LHCN-M2 (cell line): ENCODE measurements at places on chromosomes 5 and 9. TPM values are rescaled to one million over a fixed set of nuclear protein-coding genes. Genes with fewer than 3 reads are reported as not detected.

CCDC112 gene
- 10.2 and 12.4 TPM in 2 replicates for total RNA-seq

GRCh38 chr5:32790411-32790951 is 79.4 kb downstream of the NPR3 start:
- DNase-seq, result peak; percentile 59

DNA sequence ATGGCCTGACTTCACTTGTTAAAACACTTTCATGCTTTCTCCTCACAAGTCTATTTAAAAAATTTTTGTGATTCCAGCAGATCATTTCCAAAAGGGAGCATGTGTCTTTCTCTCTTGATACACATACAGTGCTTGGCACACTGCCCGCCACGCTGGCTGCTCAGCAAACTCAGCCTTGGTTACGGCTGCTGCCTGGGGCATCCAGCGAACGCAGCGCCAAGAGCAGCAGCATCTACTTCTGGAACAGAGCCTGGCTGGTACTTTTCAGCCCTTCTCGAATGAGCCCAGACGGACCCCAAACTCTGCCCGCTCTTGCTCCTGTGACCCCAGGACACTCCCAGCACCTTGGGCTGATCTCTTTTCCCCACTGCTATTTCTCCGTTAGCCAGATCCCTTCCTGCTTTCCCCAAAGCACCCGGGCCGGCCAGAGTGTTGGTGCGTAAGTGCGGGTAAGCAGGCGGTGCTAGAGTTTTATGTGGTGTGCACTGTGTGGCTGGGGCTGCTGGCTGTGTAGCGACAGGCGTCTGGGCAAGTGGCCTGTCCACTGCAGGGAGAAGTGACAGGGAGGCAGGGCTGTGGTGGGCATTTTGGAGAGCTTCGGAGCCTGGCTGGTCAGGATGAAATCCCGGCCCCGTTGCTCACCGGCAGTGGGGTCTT is 73.2 kb downstream of the SH3PXD2B start:
- DNase-seq, result no peak

GRCh38 chr5:96902876-96903275 is 26.6 kb downstream of the ERAP2 start:
- DNase-seq, result no peak

- no peak for DNase-seq
Observed at GRCh38 chr9:81073821-81074220, 615.5 kb downstream of the TLE1 start.

DNA sequence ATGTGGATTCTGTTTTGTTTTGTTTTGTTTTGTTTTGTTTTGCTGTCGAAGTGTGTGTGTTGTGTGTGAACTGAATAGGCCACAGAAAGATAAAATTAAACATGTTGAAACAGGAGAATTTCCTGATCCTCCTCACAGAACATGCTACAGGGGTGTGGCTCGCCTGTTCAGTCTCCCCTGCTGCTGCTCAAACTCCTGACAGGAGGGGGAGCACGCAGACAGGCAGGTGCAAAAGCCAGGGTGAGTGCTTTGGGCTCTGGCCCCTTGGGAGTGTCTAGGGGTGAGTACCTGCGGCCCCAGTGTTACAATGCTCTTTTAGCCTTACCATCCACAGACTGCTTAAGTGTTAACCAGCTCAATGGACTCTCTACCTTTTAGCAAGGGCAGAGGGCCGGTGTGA is 473.5 kb downstream of the MAT2B start:
- DNase-seq, result no peak
